ENCODE measurements at places on chromosomes 12 and 14. TPM values are rescaled to one million over a fixed set of nuclear protein-coding genes. Genes with fewer than 3 reads are reported as not detected.

The NAV3 gene
- 66.1 TPM for total RNA-seq

The DENND5B gene
- total RNA-seq = 8.8 TPM

The GPD1 gene
- total RNA-seq = 0.37 TPM

The HOXC11 gene
- 0.37 TPM for total RNA-seq

The SLC2A14 gene
- total RNA-seq = under 0.01 TPM

The NPFF gene
- total RNA-seq = not detected

The KLC1 gene
- 123 TPM for total RNA-seq

The HCAR3 gene
- total RNA-seq = not detected

The ADAM20 gene
- 1.1 TPM for total RNA-seq

The MDGA2 gene
- not detected for total RNA-seq

The TBX3 gene
- total RNA-seq = 79.4 TPM

The C14orf132 gene
- 15.8 TPM for total RNA-seq

The HCFC2 gene
- 15.4 TPM for total RNA-seq

The GPR68 gene
- 2.2 TPM for total RNA-seq

All from subcutaneous preadipocyte (primary cell).